ENCODE measurements at places on chromosomes 12 and 14. TPM values are rescaled to one million over a fixed set of nuclear protein-coding genes. Genes with fewer than 3 reads are reported as not detected.

SYT1 gene
- 44.9 TPM for total RNA-seq

LHX5 gene
- total RNA-seq: 2.4 TPM

KLRD1 gene
- total RNA-seq: 0.27 TPM

GRCh38 chr12:92503029-92503931 lies 199.5 kb upstream of the PLEKHG7 start:
- DNase-seq: no peak
- H3K27me3 ChIP-seq: no peaks in the 10 kb centered on the region
- no peak overlapping the region for H3K27ac ChIP-seq
- H3K4me3 ChIP-seq: no peak overlapping the region

- no peaks in the 10 kb centered on the region for H3K27me3 ChIP-seq
- peak overlapping the region; percentile 65 for H3K4me3 ChIP-seq
- H3K36me3 ChIP-seq: no peaks in the 10 kb centered on the region
- DNase-seq: no peak
- H3K4me1 ChIP-seq: peaks cover 50% of the 10 kb centered on the region
Observed at GRCh38 chr12:79689061-79689476, 1.7 kb downstream of the PAWR start.

DNA sequence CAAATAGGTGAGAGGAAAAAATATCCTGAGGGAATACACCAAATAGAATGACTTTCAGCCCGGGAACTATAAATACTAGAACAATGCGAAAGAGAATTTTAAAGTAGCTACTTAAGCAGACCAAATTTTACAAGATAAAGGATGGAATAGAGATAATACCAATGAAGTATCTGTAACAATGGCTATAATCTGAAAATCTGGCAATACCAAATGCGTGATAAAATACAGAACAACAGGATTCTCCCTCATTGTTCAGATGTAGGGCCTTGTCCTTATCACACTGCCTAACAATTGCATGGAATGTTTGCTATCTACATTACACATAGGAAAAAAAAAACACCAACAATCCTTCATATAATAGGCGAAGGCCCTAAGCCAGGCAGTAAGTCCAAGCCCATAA lies 815.4 kb upstream of the MDGA2 start:
- DNase-seq: no peak
- H3K27me3 ChIP-seq: no peaks in the 10 kb centered on the region
- H3K4me3 ChIP-seq: no peak overlapping the region
- no peak overlapping the region for H3K27ac ChIP-seq

DNA sequence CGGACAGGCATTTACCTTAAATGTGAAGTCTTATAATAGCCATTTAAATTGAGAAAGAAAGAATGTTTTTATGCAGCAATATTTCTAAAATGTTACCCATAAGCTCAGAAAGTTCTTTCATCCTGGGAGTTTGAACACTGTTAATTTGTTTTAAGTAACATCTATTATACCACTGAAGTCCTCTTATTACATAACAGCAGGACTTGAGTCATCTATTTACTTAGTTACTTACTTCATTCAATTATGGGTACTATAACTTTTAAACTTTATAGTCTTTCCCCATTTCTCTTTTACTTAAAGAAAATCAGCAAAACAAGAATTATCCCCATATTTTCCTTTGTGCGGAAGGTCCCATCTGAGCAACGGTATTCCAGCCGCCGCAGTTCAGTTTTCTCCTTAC lies 473.1 kb downstream of the ETNK1 start:
- no peak overlapping the region for H3K4me3 ChIP-seq
- H3K27ac ChIP-seq: no peak overlapping the region
- no peaks in the 10 kb centered on the region for H3K36me3 ChIP-seq
